ENCODE measurements at places on chromosomes 11 and 22.

- no peak for DNase-seq
These were observed 10.8 kb downstream of the LARGE2 start for GRCh38 chr11:45933131-45933831.

GRCh38 chr11:123184531-123184930 lies 10.5 kb downstream of the CLMP start:
- DNase-seq: no peak

DNA sequence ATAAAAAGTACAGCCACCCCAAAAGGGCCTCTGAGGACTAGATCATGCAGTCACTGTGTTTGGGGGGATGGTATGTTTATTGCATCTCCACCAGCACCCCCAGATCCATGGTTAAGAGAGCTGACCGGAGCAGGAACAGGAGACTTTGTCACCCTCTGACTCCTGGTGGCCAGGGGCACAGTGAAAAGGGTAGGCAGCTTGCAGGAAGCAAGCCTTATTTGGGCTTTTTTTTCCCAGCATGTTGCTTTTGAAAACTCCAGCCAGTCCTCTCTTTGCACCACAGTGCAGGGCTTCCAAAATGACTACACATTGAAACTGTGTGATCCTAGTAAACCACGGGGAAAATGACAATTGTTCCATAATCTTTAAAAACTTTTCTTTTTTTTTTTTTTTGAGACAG lies 20.6 kb downstream of the PRR5 start:
- DNase-seq: no peak

DNA sequence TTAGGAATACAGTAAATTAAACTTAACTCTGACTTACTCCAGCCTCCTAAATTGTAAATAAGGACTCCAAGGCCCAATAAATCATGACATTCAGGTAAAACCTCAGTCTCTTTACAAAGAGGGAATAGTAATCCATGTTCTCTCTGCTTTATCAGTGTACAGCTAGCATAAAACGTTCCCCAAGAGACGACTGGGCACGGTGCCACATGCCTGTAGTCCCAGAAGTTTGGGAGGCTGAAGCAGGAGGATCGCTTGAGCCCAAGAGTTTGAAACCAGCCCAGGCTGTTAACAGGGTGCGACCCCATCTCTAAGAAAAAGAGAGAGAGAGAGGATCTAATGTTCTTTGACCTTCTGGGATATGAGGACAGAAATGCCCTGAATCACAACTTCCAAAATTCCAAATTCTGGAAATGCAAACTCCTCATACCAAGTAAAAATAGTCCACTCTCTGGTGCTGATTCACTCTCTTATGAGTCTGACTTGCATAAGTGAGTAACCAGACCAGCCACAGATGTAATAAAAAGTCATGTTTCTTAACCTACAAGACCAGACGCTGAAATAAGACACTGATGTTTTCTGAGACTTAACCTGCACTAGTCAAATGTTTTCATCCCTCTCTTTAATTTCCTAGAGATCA lies 25.5 kb downstream of the NNMT start:
- no peak for DNase-seq

- no peak for DNase-seq
These were observed 4.2 kb downstream of the CLDN5 start for GRCh38 chr22:19520007-19520406.

- no peak for DNase-seq
These were observed 68.7 kb downstream of the SCN3B start for GRCh38 chr11:123585706-123586105.

GRCh38 chr11:113461639-113462038 lies 13.6 kb downstream of the DRD2 start:
- no peak for DNase-seq

- DNase-seq: no peak
These were observed 16.1 kb downstream of the C2CD3 start for GRCh38 chr11:74154620-74155281.

GRCh38 chr22:40583053-40583741 lies 53.3 kb downstream of the MRTFA start:
- no peak for DNase-seq

DNA sequence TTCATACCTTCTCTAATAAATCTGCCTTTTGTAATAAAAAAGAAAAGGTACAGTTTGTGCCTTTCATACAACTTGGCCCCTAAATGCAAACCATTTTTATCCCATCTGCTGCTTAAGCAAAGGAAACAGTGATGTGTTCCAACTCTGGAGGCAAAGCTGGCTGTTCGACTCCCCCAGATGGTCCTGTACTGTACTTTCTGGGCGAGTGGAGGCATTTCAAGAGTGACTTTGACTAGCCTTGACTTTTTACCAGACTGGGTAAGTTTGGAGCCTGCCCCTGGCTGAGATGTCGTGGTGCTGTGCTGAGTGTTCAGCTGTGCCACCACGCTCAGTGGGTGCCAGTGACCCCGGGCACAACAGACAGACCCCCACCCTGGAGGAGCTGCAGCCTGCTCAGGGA lies 10.2 kb downstream of the MICALL1 start:
- no peak for DNase-seq

DNA sequence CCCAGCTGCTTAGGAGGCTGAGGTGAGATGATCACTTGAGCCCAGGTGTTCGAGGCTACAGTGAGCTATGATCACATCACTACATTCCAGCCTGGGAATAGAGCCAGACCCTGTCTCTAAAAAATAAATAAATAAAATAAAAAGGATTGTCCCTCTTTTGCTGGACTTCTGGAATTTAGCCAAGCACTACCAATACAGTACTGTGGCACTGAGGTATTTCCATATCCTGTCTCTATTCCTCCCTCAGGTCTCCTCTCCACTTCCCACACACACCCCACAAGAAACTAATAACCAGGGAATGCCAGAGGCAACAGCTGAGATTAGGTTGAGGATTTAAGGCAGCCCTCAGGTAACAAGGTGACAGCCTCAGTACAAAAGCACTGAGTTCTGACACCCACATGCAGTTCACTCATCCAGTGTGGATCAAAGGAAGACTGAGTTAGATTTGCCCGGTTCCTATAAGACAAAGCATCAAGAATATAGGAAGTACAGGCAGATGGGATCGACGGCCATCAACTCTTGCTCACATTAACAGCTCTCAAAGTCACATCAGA lies 4.5 kb upstream of the PPP2R1B start:
- no peak for DNase-seq

- no peak for DNase-seq
These were observed 35.2 kb upstream of the P2RY2 start for GRCh38 chr11:73182824-73183321.

- DNase-seq: no peak
These were observed 62.0 kb downstream of the YAP1 start for GRCh38 chr11:102172127-102172848.

DNA sequence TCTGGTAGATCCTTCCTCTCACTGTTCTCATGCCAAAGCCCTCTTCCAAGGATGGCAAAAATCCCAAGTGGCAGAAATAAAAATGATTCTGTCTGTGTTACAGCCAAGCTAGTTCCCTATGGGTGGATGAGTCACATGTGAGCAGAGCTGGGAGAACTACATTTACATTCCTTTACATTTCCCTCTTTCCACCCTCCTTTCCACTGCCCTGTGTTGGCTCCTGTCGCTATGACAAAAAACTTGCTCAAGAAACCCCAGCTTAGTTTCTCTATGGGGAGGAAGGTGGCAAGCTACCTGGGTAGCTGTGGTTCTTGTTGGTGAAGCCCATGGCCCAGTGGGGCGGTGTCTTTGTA lies 10.2 kb upstream of the DDB2 start:
- DNase-seq: no peak

DNA sequence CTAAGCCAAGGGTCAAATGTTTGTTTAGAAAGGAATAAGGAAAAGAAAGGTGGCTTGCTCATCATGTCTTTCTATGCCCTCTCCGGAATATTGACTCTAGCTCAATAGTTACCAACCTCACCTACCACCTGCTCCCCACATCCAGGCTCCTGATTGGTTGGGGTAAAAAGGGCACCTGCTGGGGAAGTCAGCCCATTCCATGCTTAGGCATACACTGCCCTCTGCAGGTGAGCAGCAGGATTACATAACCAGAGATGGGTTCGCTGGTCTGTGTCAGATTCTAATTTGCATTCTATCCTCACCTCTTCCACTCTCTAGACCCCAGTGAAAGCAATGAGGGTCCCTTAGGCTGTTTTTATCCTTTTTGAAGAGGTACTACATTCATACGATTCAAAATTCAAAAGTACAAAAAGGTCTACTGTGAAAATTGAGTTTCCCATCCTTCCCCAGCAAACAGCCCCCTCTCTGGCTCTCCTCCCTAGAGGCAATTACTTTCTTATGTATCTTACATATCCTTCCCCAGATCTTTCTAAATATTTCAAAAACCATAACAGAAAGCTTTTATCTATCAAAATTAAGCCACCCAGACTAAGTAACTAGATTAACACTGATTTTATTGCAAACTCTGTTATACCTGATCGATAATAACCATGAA lies 98.0 kb upstream of the ASPHD2 start:
- peak; percentile 29 for DNase-seq

DNA sequence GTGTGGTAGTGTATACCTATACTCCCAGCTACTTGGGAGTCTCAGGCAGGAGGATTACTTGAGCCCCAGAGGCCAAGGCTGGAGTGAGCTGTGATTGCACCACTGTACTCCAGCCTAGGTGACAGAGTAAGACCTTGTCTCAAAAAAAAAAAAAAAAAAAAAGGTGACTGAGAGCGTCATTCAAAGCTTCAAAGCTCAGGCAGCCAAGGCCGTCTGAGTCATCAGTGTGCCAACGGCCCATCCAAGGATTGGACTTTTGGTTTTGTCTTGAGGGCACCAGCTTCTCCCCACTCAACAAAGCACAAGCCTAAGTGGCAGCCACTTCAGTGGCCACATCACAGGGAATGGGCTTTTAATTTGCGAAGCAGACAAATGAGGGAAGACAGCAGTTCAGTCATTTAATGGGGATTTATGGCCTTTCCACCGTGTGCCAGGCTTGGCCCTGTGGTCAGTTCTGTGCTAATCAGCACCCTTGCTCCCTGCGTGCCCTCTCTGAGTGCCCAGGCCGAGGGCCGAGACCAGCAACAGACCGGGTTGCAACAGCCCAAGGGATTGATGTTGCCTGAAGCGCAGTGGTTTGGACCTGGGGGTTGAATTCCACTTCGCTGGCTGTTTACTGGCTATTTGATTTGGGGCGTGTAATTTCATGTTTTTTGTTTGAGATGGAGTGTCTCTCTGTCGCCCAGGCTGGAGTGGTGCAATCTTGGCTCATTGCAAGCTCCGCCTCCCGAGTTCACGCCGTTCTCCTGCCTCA lies 30.2 kb upstream of the CRYBB3 start:
- DNase-seq: no peak

GRCh38 chr11:91081440-91082043 lies 858.7 kb upstream of the CHORDC1 start:
- no peak for DNase-seq

DNA sequence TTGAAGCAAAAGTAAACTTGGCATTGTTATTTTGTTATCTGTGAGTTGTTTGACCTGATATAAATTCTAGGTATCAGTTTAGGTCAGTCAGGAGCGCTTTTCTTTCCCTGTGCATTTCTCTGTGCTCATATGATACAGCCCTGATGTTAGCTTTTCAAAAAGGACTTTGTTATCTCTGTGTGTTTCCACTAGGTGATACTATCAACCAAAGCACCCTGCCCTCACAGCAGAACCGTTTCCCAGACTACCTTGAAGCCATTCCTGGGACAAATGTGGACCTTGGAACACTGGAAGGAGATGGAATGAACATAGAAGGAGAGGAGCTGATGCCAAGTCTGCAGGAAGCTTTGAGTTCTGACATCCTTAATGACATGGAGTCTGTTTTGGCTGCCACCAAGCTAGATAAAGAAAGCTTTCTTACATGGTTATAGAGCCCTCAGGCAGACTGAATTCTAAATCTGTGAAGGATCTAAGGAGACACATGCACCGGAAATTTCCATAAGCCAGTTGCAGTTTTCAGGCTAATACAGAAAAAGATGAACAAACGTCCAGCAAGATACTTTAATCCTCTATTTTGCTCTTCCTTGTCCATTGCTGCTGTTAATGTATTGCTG lies 87.7 kb upstream of the BIRC3 start:
- no peak for DNase-seq

DNA sequence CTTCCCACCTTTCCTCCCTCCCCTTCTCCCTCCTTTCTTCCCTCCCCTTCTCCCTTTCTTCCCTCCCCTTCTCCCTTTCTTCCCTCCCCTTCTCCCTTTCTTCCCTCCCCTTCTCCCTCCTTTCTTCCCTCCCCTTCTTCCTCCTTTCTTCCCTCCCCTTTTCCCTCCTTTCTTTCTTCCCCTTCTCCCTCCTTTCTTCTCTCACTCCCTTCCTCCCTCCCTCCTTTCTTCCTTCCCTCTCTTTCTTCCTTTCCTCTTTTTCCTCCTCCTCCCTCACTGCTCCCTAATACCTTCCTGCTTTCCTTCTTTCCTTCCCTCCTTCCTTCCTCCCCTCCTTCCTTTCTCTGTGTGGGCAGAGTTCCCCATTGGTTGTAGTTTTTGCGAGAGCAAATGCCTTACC lies 76.1 kb downstream of the PGR start:
- DNase-seq: no peak

DNA sequence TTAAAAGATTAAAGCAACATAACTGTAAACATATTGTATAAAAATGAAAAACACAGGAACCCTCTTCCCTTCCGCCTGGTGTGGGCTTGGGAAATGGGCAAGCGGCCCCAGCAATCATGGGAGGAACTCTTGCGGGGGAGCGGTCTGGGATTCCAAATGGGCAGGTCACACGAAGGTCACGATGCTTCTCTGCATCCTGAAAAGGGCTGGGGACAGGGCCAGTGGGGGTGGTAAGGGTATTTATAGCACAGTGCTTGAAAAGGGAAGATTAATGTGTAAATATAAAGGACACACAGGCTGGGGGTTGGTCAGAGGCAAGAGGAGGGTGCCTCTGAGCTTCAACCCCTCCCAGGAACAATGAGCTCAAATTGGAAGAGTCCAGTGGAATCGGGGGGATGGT lies 46.9 kb upstream of the OR4B1 start:
- DNase-seq: no peak

- no peak for DNase-seq
These were observed 189.3 kb upstream of the MTMR2 start for GRCh38 chr11:96113193-96113681.

DNA sequence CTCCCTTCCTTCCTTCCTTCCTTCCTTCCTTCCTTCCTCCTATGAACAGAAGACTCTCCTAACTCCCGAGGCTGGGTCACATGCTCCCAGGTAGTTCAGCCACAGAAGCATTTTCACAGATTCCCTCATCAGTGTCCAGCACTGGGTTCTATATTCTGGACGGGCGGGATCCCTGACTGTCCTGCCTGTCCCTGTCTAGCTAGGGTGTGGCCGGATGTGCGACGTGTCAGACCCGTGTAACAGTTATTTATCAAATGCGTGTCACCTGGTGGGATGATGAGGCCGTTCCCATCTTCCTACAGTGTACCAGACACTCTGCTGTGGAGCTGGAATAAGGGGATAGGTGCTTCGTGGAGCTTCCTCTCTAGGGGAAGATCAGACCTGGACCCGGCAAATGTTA lies 901.0 kb downstream of the BRD1 start:
- DNase-seq: no peak
